A549 treated with RU486 at 1 μM for 4 hours (cell line): ENCODE measurements at places on chromosomes 1 and 21. TPM values are rescaled to one million over a fixed set of nuclear protein-coding genes. Genes with fewer than 3 reads are reported as not detected.

Gene LDLRAP1
- 7.1 to 10.5 TPM (median 9.4 TPM) in 5 replicates for total RNA-seq

Gene RAB3GAP2
- 9.3 to 15.8 TPM (median 12.7 TPM) in 5 replicates for total RNA-seq

Gene CLCA1
- 0.06 TPM in 1 of 5 replicates, not detected in the others for total RNA-seq

Gene SPRR1A
- not detected in 5 replicates for total RNA-seq

Gene KCNK2
- 0.05 to 0.33 TPM (median 0.09 TPM) in 4 of 5 replicates, not detected in the other for total RNA-seq

Gene EPHB2
- 39.4 to 58.1 TPM (median 49.1 TPM) in 5 replicates for total RNA-seq

Gene PRR9
- not detected in 5 replicates for total RNA-seq

Gene CFAP45
- 0.49 to 1.1 TPM (median 0.66 TPM) in 5 replicates for total RNA-seq

Gene CBR3
- total RNA-seq = 14.5 to 17.1 TPM (median 16.1 TPM) in 5 replicates

Gene ZNF436
- 4.2 to 6.1 TPM (median 5.1 TPM) in 5 replicates for total RNA-seq

Gene SEMA6C
- 1.1 to 1.6 TPM (median 1.3 TPM) in 5 replicates for total RNA-seq

Gene OTUD3
- total RNA-seq = 2.6 to 4.0 TPM (median 2.7 TPM) in 5 replicates

Gene DIRAS3
- 0.86 to 1.4 TPM (median 1.3 TPM) in 5 replicates for total RNA-seq

Gene CHRM3
- total RNA-seq = 0.06 to 0.08 TPM (median 0.06 TPM) in 3 of 5 replicates, not detected in the others
